ENCODE measurements at places on chromosomes 4 and X.

GRCh38 chrX:3271834-3272186, 74.6 kb downstream of the MXRA5 start:
- peak; percentile 79 for DNase-seq

- DNase-seq: no peak
Measured at GRCh38 chrX:104195013-104195412, 28.8 kb downstream of the FAM199X start.

- no peak for DNase-seq
Measured at GRCh38 chrX:41758401-41758800, 34.4 kb downstream of the GPR82 start.

DNA sequence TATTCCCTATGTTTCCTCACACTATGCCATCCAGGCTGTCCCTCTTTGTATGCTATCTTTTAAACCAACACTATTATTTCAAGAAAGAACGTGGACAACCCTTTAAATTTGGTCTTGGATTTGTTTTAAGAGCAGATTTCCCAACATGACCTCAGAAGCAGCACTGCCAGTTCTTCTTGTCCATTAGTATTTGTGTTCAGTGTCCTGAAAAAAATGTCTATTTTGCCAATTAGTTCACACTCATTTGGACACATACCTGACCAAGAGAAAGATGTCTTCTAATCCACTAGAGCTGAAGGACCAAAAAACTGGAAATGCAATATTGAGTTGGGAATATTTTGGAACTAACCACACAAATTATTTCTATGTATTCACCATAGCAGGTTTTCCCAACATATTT, 223.2 kb upstream of the CNKSR2 start:
- DNase-seq: no peak

- DNase-seq: no peak
Measured at GRCh38 chr4:121908346-121908745, 38.1 kb upstream of the BBS7 start.

DNA sequence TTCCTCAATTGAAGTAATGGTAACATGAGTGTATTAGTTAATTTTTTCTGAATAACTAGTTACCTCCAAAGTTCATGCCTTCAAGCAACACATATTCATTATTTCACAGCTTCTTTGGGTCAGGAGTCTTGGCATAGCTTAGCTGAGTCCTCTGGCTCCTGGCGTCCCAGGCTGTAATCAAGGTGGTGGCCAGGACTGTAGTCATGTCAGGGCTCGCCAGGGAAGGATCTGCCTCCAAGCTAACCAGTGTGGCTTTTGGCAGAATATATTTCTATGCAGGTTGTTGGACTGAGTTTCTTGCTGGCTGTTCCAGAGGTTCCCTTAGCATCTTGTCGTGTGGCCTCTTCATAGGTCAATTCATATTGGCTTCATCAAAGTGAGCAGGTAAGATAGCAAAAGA, 10.0 kb upstream of the HS3ST1 start:
- no peak for DNase-seq

DNA sequence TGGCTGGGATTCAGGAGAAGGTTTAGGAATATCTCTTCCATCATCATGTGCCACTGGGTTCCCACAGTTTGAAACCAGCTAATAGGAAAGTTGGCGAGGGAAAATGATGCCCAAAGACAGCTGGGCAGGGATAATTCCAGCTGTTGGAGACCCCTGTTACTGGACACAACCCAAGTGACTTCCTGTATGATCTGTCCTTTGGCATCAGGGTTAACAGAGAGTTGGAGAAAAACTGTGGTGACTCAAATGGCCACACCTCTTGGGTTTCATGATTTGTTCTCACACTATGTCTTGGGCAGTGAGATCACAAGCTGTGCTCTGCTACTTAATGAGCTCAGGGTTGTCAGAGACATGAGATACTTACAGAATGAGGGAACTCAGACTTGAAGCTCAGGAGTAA, 3.8 kb downstream of the FGF16 start:
- DNase-seq: no peak

GRCh38 chr4:61380865-61381264, 180.7 kb downstream of the ADGRL3 start:
- DNase-seq: no peak

DNA sequence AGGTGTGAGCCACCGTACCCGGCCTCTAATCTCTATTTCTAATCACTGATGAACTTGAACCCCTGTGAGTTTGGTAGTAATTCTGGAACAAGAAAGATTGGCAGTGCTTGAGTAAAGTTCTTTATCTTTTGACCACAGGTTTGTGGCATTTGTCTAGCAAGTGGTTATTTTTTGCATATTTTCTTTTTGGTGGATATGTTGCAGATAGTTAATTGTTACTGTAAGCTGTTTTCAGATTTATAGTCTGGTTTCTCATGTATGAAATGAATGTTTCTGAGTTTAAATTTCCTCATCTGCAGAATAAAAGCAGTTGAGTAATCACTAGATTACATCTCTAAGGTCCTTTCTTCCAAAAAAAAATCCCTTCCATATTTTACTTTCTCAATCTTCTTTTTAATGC, 105.2 kb downstream of the GASK1B start:
- no peak for DNase-seq

DNA sequence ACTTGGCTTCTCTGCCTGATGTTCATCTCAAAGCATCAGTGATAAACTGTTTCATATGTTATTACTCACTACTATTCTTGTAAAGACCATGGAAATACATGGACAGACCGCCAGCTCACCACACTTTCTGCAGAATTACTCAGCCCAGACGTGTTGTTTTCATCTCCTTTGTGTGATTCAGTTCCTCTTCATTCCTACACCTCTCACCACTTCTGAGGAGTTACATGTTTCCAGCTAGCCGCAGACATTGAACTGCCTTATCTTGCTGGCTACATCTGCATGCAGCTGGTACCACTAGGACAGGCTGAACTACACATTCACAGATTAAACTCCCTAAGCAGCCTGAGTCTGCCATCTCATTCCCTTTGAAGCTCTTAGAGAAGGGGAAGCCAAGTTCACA, 443.2 kb upstream of the FGF16 start:
- DNase-seq: peak; percentile 20

DNA sequence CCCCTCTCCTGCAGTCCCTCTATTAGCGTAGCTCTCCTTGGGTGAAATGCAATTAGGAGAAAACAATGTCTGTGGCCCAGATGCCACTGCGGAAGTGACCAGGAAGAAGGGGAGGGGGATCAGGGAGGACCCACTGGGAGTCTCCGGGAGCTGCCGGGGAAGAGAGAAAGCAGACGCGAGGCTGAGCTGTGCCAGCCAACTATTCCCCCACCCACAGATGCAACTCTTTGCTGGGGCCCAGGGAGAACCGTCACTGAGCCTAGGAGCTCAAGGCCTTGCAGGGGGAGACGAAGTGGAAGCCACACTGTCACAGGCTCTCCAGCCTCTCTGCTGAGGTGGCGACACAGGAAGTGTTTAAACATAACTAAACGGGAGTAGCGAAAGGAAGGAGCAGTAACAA, 149.2 kb downstream of the BCOR start:
- no peak for DNase-seq

DNA sequence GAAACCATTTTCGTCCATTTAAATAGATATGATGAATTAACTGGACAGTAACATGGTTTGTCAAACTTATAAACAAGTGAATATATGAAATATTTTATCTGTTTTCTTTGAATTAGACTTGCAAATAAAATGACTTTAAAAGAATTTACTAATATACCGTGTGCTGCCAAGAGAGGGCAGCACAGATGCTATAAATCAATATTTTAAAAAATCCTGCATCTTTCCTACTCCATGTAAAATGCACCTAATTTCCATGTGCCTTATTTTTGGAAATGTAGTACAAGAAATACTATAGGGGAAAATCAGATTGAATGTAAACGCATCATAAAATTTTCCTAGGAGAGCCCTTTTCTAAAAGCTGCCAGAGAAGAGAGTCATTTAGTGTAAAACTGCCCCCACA, 62.2 kb downstream of the PRKX start:
- DNase-seq: no peak

GRCh38 chrX:20060961-20061748, 55.6 kb downstream of the MAP7D2 start:
- DNase-seq: no peak

DNA sequence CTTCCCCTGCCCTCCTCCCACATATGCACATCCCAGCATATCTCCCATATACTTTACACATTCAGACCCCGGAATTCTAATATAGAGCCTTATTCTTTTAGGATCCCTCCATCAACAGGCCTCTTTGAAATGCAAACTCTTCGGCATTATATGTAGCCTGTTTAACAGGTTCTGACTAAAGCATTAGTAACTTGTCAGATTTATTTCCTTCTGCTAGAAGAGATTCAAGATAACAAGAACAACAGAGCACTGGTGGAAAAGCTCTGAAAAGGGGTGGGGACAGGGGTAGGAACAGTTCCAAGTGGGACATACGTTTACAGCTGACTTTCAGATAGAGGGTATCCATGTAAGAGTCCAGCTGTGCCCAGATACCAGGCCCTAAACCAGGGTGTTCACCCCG, 31.7 kb upstream of the PRPS1 start:
- DNase-seq: no peak

GRCh38 chr4:82201805-82202641, 171.8 kb downstream of the HNRNPD start:
- peak; percentile 15 for DNase-seq

GRCh38 chrX:97074400-97074799, 190.7 kb downstream of the RPA4 start:
- DNase-seq: peak; percentile 17

- DNase-seq: no peak
Measured at GRCh38 chrX:2710041-2710840, 19.1 kb downstream of the CD99 start.

- DNase-seq: peak; percentile 78
Measured at GRCh38 chr4:102642631-102643298, 118.0 kb downstream of the MANBA start.

GRCh38 chr4:185096032-185096653, 46.9 kb upstream of the SLC25A4 start:
- DNase-seq: no peak

GRCh38 chr4:97646997-97647396, 496.3 kb downstream of the STPG2 start:
- peak; percentile 22 for DNase-seq

- no peak for DNase-seq
Measured at GRCh38 chr4:89619206-89619962, 217.6 kb downstream of the SNCA start.

- DNase-seq: no peak
Measured at GRCh38 chr4:41060352-41061334, 153.7 kb downstream of the APBB2 start.

- DNase-seq: no peak
Measured at GRCh38 chr4:81397635-81398034, 74.1 kb downstream of the RASGEF1B start.

DNA sequence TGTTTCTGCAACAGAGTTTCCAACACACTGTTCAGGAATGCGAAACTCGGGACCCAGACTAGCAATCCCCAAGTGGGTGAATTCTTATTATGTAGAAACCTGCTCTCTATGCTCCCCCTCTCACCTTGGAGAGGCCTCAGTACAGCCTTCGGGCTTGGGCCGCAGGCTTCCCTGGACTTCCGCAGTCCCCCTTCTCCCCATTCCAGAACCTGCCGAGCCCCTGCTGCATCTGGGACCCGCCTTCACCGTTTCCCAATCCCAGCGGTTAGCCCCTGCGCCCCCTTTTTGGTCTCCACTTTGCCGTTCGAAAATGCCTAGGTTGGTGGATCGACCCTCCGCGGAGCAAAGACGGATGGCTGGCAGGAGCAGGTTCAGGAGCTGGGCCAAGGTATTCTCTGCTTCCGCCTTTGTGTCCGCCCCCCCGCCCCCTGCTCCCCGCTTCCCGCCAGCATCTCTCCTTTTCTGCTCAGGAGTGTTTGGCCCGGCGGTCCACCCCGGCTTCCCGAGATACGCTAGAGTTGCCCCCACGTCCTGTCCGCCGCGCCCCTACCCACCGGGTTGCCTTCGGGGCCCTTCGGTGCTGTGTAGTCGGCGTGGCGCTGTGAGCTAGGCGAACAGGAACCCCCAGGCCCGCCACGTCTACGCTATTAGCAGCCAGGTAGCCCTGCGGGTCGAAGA, 11.5 kb downstream of the HAND2 start:
- peak; percentile 10 for DNase-seq

DNA sequence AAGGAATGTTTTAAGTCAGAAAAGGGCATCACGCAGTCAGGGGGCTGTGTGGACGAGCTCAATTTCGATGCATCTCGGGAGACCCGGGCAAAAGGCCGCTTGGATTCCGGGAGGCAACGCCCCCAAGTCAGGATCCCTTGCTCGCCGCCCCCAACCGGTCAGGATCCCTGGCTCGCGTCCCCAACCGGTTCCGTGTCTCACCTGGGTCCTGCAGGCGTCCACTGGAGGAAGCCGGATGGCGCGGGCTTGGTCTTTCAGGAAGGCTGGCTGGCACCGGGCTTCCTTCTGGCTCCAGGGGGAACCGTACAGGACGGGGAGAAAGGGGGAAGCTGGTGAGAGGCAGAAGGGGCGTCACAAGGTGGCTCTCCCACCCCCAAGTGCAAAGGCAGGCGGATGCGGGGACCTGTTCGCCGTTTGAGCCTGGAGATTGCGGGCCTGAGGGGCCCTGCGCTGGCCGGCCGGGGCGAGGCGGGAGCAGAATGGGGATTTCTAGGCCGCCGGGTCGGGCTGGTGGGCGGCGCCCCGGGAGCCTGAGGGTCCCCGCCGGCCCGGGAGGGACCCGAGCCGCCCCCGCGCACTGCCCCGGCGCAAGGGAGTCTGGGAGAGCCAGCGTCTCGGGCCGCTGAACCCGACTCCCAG, 84.7 kb downstream of the HPRT1 start:
- DNase-seq: no peak

DNA sequence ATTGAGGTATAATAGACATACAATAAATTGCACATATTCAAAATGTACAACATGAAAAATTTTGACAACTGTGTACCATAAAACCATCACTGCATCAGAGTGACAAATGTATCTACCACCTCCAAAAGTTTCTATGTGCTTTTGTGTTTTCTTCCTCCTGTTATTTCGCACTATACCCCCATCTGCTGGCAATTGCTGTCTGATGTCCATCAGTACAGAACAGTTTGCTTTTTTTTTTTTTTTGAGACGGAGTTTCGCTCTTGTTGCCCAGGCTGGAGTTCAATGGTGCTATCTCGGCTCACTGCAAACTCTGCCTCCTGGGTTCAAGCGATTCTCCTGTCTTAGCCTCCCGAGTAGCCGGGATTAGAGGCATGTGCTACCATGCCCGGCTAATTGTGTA, 154.3 kb upstream of the GIMD1 start:
- no peak for DNase-seq

GRCh38 chrX:134246282-134246681, 9.3 kb downstream of the CCDC160 start:
- no peak for DNase-seq

- no peak for DNase-seq
Measured at GRCh38 chrX:110032534-110033147, 29.7 kb downstream of the TMEM164 start.

All from fibroblast of skin of left quadriceps (primary cell).